ENCODE measurements at places on chromosomes 1 and 21.

DNA sequence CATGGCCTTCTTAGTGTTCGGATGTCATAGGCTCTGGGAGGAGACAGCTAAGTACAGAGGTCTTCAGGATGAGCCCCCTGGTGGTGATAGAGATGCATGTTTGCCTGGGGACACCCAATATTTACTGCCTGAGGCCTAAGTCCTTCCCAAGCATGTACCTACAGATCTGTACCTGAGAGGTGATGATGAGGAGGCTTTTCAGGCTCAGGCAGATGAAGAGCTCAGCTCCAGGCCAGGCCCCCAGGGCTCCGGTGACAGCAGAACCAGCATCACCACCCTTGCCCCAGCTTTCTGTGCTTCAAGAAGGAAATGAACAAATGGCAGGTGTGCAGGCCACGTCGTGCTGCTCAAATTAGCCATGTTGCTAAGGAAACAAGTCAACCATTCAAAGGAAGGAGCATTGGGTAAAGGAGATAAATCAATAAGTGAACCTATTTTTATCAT, 21.1 kb downstream of the CACNA1E start:
- DNase-seq = no peak

DNA sequence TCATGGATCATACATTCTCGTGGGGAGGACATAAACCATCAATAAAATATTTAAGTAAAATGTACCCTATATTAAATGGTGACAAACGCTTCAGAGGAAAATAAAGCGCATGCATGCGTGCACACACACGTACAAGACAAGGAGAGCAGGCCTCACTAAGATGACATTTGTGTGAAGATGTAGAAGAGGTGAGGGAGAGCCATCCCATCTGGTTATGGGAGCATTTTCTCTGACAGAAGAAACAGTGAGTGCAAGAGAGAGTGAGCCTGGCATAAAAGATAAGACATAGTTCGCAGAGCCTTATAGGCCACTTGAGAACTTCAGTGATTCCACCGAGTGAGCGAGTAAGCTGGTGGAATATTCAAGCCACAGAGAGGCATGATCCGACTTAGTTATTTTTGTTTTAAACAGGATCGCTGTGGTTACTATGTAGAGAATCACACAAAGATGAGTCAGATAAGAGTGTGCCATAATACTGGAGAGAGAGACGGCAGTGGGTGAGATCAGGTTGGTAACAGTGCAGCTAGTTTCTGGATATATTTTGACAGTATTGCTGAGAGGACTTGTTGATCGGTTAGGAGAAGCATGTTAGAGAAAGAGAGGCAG, 624.2 kb downstream of the PLPP3 start:
- no peak for DNase-seq

- no peak for DNase-seq
These were observed 286.1 kb downstream of the LRRIQ3 start for GRCh38 chr1:73911849-73912248.

DNA sequence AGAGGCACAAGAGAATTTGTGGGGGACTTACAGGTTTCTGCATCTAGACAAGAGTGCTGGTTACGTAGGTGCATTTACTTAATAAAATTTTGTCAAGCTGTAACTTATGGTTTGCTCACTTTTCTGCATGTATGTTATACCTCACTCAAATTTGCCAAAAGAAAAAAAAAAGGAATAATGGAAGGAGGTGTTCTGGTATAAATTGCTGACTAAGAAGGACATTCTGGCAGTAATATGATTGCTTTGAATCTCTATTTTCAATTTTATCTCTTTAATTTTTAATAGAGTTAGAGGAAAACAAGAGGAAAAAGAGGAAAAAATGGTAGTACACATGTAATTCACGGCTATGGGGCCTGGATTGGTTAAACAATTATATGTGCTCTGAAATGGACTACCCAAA, 119.5 kb downstream of the DUSP10 start:
- DNase-seq = no peak

GRCh38 chr1:86345042-86345441, 51.1 kb downstream of the ODF2L start:
- no peak for DNase-seq

DNA sequence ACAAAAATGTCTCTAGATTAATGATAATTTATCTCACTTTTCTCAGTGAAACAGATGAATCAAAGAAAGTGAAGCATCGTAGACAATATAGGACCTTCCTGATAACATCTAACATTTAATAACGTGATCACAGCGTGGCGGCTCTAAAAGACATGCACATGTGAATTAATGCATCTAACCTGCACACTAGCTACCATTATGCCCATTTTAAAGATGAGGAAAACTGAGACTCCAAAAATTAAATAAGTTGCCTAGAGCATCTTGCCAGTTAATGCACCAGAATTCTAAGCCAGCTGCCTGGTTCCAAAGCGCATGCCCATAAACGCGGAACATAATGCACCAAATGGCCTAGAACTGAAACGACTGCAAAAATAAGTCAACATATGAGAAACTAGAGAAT, 23.5 kb downstream of the ERG start:
- no peak for DNase-seq

Data from hindlimb muscle (tissue), 1 donor.